ENCODE measurements at places on chromosomes 2 and 18.

- no peak for DNase-seq
These were observed 16.1 kb downstream of the KCNE4 start for GRCh38 chr2:223068071-223068470.

- DNase-seq: no peak
These were observed 169.2 kb upstream of the NABP1 start for GRCh38 chr2:191508738-191509137.

GRCh38 chr2:106267997-106268396 lies 73.9 kb upstream of the UXS1 start:
- no peak for DNase-seq

DNA sequence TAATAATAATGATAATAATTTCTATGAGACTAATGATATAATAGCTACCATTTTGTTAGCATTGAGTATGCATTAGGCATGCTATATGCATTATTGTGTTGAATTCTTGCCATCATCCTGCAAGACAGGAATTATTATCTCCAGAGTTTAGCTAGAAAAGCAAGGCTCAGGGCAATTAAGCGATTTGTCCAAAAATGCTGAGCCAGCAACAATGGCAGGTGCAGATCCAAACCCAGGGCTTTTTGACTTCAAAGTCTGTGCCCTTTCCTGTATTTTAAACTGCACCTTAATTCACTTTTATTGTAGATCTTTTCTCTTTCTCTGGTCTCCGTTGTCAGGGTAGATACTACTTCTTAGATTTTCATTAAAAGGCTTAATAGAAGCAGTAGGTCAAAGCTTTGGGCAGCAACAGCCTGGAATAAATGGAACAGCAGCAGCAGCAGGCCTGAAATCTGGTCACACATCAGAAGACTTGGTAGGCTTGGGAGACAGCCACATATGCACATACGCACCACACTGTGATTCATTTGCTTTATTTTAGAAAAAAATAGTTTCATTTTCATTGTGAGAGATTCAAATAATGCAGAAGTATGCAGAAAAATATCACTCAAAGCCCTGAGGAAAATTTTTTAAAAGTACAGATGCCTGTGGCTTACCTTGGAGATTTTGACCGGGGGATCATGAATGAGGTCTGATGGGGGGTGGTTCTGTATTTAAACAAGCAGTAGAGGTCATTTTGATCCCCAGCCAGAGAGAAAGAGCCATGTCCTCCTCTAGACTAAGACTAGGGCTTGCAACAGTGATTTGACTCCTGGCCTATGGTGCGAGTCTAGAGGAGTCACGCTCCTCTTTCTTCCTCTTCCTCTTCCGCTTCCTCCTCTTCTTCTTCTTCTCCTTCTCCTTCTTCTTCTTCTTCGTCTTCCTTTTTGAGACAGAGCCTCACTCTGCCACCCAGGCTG lies 455.7 kb downstream of the TSN start:
- no peak for DNase-seq

- DNase-seq: peak; percentile 63
These were observed 101.4 kb upstream of the RAB6C start for GRCh38 chr2:129877795-129878775.

Data from left forelimb (tissue), 1 donor.